ENCODE measurements at places on chromosomes 4 and X. TPM values are rescaled to one million over a fixed set of nuclear protein-coding genes. Genes with fewer than 3 reads are reported as not detected.

VSIG4 gene
- total RNA-seq, result not detected

JCHAIN gene
- total RNA-seq, result 2.6 TPM

SHOX gene
- not detected for total RNA-seq

USP51 gene
- 3.5 TPM for total RNA-seq

ARMCX4 gene
- 8.1 TPM for total RNA-seq

XAGE2 gene
- not detected for total RNA-seq

PNCK gene
- total RNA-seq, result 0.32 TPM

MAGEA10 gene
- not detected for total RNA-seq

SLC35A2 gene
- total RNA-seq, result 17.1 TPM

TCP11X2 gene
- not detected for total RNA-seq

CYBB gene
- total RNA-seq, result 0.32 TPM

IL13RA2 gene
- 2.3 TPM for total RNA-seq

UCP1 gene
- total RNA-seq, result not detected

BEX2 gene
- total RNA-seq, result 2.3 TPM

ATP1B4 gene
- total RNA-seq, result not detected

MAGEA2 gene
- total RNA-seq, result not detected

DMD gene
- 29.0 TPM for total RNA-seq

CORIN gene
- 3.2 TPM for total RNA-seq

SSX1 gene
- total RNA-seq, result not detected

ATP2B3 gene
- total RNA-seq, result not detected

ARX gene
- not detected for total RNA-seq

PARM1 gene
- total RNA-seq, result 0.86 TPM

TRPC3 gene
- total RNA-seq, result 1.3 TPM

MRPL1 gene
- 42.3 TPM for total RNA-seq

WWC2 gene
- total RNA-seq, result 42.2 TPM

TMSB15C gene
- 5.2 TPM for total RNA-seq

SLC4A4 gene
- 12.5 TPM for total RNA-seq

KIAA0232 gene
- 29.8 TPM for total RNA-seq

FMR1NB gene
- not detected for total RNA-seq

SPANXA2 gene
- not detected for total RNA-seq

BEX1 gene
- 2.2 TPM for total RNA-seq

TMSB15B gene
- 3.5 TPM for total RNA-seq

CASK gene
- total RNA-seq, result 65.6 TPM

ERAS gene
- not detected for total RNA-seq

GPR82 gene
- under 0.01 TPM for total RNA-seq

PDGFC gene
- total RNA-seq, result 145 TPM

ALAS2 gene
- not detected for total RNA-seq

EXOC1L gene
- total RNA-seq, result not detected
